ENCODE measurements at places on chromosomes 6 and 20.

DNA sequence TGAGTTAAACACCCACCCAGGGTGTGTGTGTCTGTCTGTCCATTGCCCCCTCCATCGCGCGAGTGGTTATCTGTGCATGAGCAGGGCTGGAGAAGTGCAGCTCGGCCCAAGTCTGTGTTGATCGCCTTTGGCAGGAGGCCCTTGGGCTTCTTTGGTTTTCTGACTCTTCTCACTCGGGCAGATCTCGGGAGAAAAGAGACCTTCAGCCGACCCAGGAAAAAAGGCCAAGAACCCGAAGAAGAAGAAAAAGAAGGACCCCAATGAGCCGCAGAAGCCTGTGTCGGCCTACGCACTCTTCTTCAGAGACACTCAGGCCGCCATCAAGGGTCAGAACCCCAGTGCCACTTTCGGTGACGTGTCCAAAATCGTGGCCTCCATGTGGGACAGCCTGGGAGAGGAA, 132.9 kb downstream of the JPH2 start:
- DNase-seq = no peak

GRCh38 chr6:170279977-170280688, 10.7 kb downstream of the DLL1 start:
- DNase-seq = peak; percentile 51

- no peak for DNase-seq
These were observed 40.9 kb downstream of the PTPRA start for GRCh38 chr20:2914160-2914559.

GRCh38 chr6:16274483-16274882, 36.1 kb downstream of the GMPR start:
- DNase-seq = no peak

- DNase-seq = no peak
These were observed 9.9 kb downstream of the OR2B6 start for GRCh38 chr6:27966816-27967426.

DNA sequence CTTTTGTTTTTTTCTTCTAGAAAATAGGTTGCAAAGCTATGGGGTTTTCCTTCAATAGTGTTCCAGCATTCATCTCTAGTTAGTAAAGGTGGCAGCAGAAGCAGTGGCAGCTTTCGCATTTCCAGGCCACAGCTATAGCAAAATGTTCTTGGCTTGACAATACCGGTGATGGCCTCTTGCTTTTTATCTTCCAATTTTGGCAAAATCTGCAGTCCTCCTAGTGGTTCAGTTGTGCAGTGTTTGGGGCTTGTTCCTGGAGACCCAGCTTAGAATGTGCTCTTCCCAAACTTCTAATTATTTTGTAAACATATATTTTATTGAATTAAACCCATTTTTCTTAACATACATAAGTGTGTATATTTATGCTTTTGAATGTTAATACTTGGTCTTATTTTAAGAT, 370.6 kb upstream of the MAN1A1 start:
- DNase-seq = no peak

- no peak for DNase-seq
These were observed 212.9 kb downstream of the PLCB4 start for GRCh38 chr20:9281803-9282202.

DNA sequence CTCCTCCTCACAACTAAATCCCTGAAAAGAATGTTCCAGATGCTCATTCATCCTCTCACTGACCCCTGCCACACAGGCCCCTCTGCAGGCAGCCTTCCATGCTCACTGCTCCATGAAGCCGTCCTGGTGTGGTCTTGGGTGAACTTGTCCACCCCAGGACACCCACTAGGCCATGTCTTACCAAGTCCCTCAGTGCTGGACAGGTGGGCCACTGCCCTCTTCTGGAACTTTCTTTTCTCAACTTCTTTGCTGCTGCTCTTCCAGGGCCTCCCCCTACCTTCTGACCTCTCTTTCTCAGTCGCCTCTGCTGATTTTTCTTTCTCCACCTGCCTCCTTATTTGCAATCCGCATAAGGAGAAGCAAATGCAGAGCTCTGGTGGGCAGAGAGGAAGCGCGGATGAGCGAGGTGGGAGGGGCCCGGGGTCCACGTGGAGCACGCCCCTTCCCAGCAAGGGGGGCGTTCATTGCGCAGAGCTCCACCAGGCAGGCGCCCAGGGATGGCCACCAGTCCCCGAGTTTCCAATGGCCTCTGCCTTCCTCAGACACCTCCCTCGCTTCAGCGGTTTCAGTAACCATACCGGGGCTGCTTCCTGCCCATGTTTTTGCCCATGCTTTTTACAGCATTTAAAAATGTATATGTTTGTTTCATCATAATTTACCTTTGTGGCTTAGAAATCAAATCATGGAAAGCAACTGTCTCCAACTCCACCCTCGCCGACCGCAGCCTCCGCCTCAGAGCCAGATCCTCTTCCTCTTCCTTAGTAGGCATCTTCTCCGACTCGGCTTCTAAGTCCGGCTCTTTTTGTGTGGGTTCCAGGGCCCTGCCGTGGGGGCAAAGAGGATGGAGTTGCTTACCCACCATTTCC, 129.6 kb downstream of the ZDHHC14 start:
- peak; percentile 15 for DNase-seq

DNA sequence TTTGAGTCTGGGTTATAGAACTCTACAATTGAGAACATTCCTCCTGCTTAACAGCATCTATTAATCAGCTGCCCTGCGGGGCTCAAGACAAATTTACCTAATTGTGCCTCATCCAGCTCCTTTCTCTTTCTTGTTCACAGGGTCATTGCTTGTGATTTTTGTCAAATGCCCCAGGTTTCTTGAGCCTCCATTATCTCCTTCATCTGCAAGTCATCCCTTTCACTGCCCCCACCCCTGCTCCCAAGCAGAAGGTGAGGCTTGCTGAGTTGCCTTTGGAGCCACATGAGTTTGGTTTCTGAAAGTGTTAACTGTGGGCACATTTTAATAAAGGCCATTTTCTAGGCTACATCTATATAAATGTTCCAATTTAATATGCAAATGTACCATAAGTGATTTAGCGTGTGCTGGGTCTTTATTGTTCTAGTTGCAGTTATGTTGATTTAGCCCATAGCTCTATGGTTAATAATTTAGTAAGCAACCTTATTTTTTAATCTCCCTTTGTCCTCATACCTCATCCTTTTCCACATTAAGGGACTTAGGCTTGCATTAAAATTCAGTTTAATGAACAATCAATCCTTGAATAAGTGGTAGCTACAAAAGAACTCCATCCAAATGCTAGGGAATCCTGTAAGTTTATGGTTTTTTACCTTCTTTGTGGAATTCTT, 56.1 kb downstream of the VSTM2L start:
- DNase-seq = no peak

GRCh38 chr6:154478021-154478700, 32.3 kb downstream of the CNKSR3 start:
- DNase-seq = no peak

DNA sequence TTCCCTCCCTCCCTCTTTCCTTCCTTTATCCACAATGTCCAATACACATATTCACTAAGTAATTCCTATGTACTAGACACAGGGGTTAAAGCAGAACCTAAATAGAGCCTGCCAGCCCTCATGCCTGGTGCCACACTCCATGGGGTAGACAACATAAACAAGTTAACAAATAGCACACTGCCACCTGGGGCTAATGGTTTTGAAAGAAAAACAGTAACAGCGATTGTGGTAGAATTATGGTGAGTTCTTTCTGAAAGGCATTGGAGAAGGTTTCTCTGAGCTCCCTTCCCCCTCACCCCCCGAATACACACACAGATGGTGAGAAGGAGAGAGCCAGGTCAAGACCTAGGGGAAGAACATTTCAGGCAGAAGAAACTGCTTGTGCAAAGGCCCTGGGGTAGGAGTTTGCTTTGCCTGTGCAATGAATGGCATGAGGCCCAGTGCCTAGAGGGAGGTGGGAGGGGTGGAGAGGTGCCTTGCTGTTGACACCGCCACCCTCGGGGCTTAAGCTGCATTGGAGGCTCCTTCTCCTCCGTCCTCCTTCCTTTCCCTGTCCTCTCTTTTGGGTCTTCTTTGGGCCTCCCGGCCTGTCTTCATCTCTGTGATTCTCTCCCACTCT, 502.4 kb upstream of the SULF2 start:
- DNase-seq = no peak

GRCh38 chr6:3471711-3472110, 14.9 kb upstream of the SLC22A23 start:
- no peak for DNase-seq

GRCh38 chr6:145224450-145224849, 510.9 kb downstream of the EPM2A start:
- no peak for DNase-seq

- no peak for DNase-seq
These were observed 44.1 kb downstream of the DUSP22 start for GRCh38 chr6:336159-337114.

DNA sequence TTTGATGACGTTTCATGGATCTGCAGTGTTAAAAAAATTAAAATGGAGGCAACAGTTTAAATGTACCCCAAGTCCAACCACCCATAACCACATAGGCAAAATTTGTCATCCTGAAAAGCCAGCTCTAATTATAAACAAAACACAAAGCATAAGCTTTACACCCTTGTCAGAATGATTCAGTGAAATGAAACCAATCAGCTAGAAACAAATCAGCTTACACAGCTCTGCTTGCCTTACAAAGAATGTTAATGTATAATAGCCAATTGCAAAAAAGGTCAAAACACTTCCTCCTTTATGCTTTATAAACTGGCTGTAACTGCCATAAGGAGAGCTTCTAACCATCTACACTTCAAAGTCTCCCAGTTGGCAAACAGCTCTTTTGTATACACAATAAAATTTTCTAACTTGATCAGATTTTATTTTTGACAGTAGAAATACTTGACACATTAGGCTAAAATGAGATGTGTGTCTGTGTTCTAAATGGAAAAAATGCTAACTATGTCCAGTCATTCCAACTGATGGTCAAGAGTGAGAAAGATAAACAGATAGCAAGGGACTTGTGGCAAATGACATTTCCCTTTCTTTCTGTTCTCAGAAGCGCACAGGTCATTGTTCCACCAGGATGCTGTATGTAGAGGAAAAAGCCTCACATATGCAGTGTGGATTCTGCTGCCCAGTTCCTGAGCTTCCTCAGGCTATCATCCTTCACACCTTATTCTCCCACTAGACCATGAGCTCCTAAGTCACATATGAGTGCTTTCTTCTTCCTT, 344.3 kb upstream of the ID4 start:
- DNase-seq = no peak

- DNase-seq = no peak
These were observed 69.3 kb upstream of the BLCAP start for GRCh38 chr20:37596890-37597536.

GRCh38 chr20:5908981-5909380, 41.4 kb downstream of the TRMT6 start:
- DNase-seq = no peak

DNA sequence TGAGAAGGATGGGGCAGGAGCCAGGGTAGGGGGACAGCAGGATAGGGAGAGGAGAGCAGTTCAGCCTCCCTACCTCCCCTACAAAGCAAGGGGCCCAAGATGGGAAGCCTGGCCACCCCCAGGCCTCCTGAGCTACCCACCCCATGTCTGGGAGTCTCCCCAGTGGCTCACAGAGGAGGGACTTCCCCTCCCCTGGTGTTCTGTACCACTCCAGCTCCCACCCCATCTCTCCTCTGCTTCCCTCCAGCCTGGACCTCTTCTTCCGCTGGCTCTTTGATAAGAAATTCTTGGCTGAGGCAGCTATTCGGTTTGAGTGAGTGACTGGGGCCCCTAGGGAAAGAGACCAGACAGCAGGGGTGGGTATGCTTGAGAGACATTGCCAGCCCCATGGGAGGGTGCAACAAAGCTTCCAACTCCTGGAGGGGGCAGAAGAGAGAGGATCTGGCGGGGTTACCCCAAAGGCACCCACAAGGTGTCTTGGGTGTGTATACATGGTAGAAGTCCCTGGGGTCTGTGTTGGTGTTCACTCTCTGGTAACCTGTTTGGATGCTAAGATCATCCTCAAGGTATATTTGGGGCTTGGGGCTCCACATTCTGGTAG, 8.2 kb upstream of the CAPN11 start:
- DNase-seq = no peak

- DNase-seq = no peak
These were observed 105.7 kb downstream of the ASXL1 start for GRCh38 chr20:32463642-32464400.

DNA sequence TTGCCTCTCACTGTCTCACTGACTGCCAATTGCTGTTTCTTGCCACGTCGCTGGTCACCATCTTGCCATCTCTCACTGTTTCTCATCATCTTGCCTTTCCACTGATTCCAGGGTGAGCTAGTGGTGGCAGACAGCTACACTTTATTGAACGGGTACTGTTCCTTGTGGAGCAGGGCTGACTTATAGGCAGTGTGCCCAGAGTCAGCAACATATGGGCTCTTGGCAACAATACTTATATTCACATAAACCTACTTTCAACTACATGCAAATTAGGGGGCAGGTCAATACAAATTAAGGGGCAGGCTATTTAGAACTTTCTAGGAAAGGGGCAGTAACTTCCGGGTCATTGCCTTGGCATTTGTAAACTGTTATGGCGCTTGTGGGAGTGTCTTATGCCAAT, 186.2 kb upstream of the SYNDIG1 start:
- DNase-seq = no peak

DNA sequence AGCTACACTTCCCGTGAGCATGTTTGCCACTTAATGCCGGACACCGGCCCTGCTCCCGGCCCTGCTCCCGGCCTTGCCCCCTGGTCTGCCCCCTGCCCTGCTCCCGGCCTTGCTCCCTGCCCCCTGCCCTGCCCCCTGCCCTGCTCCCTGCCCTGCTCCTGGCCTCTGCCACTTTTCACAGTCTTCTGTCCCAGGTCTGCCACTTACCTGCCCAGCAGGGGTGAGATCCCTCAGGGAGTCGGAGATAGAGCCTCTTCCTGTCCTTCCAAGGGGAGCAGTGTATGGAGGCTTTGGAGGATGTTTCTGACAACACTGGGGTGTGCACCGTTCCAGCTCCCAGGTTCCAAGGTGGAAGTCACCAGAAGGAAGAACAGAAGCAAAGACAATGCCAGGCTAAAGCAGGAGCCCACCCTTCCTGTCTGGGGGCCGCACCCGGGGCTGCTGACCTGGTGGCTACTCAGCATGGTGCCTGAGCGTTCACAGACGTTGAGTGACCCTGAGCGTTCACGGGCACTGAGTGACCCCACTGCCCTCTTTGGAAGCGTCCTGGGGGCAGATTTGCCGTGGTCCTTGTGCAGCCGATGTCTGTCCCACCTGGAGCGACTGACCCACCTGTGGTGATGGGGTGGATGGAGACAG, 199.8 kb downstream of the DLL1 start:
- DNase-seq = no peak

- DNase-seq = peak; percentile 53
These were observed 26.5 kb upstream of the BTBD3 start for GRCh38 chr20:11891077-11891775.

GRCh38 chr6:130337534-130337933, 28.3 kb upstream of the TMEM200A start:
- DNase-seq = no peak

DNA sequence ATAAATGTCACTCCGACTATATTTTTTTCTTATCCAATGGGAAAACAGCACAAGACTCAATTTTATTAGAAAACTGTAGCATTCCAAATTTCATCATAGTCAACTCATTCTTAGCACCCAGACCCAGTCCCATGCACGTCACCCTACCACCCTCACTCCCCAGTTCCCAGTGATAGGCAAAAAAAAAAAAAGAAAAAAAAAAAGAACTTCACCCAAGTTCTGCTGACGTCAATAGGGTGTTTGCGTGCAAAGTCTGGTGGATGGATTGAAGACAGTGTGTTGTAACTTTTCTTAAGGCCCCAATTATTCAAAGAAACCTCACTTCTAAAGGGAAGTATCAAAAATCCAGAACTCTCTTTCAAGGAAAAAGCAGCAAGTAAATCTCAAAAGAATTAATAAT, 213.9 kb upstream of the PRDM1 start:
- DNase-seq = no peak

GRCh38 chr6:1764397-1764987, 154.8 kb downstream of the FOXC1 start:
- no peak for DNase-seq

GRCh38 chr6:57252975-57253374, 30.9 kb upstream of the RAB23 start:
- DNase-seq = no peak

Measured in activated CD4-positive, alpha-beta T cell treated with anti-CD3 and anti-CD28 coated beads for 48 hours (primary cell).